ENCODE measurements at places on chromosomes 7 and 10.

GRCh38 chr10:65675236-65675635, 1250.6 kb upstream of the LRRTM3 start:
- DNase-seq: no peak

DNA sequence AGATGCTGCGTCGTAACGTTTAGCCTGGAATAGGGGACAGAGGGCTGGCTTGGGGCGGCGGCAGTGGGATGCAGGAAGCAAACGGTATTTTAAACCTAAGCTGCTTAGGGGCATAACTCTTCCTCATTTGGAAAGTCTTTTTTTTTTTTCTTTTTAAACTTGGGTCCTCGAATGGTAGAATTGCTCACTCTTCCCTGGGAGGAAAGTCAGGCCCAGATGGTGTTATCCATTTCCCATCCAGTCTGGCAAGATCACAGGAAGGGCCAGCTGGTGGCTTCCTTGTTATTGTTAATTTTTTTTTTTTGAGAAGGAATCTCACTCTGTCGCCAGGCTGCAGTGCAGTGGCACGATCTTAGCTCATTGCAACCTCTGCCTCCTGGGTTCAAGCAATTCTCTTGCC, 56.6 kb downstream of the TMEM209 start:
- DNase-seq: no peak

DNA sequence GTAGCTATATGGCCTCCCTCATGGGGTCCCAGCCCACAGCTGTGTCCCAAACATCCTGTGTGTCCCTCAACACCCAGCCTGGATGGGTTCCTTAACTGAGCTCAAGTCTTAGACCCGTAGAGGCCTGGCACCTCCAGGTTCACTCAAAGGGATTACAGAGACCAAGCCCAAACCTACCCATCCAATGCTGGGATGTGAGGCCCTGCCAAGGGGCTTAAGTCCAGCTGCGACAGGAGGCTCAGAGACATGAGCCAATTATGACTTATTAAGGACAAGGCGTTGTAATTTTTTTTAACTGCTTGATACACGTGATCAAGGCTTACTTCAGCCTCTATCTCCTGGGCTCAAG, 105.6 kb upstream of the RET start:
- no peak for DNase-seq

- no peak for DNase-seq
Observed at GRCh38 chr7:18997477-18998150, 119.8 kb downstream of the TWIST1 start.

DNA sequence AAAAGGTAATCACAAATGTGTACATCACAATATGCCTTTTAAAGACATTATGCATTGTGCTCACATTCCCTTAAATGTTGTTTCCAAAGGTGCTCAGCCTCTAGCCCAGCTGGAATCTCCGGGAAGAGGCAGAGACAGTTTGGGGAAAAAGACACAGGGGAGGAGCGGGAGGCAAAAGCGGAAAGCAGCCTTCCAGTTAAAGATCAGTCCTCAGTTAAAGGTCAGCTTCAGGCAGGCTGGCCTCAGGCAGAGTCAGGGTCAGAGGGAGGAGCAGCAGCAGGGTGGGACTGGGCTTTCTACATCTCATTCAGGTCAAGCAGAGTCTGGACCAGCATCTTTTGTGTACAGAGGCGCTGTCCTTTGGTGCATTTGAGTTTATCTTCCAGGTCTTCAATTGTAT, 18.6 kb downstream of the ST7 start:
- no peak for DNase-seq

DNA sequence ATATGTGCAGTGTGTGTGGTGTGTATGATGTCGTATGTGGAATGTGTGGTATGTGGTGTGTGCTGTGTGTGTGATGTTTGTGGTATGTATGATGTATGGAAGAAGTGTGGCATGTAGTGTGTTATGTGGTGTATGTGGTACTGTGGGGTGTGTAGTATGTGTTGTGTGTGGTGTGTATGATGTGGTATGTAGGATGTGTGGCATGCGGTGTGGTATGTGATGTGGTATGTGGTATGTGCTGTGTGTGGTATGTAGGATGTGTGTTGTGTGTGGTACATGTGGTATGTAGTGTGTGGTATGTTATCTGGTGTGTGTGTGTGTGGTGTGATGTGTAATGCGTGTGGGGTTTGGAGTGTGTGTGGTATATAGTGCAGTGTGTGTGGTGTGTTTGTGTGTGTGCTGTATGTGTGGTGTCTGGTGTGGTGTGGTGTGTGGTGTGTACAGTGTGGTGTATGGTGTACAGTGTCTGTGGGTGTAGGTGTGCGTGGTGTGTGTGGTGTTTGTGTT, 129.6 kb downstream of the ATP6V0E2 start:
- no peak for DNase-seq

- DNase-seq: no peak
Observed at GRCh38 chr7:22183522-22184280, 173.3 kb downstream of the RAPGEF5 start.

All from T follicular helper cell (primary cell).